ENCODE measurements at places on chromosomes 4 and X.

GRCh38 chr4:55931043-55931442, 17.7 kb upstream of the CEP135 start:
- no peak for DNase-seq

DNA sequence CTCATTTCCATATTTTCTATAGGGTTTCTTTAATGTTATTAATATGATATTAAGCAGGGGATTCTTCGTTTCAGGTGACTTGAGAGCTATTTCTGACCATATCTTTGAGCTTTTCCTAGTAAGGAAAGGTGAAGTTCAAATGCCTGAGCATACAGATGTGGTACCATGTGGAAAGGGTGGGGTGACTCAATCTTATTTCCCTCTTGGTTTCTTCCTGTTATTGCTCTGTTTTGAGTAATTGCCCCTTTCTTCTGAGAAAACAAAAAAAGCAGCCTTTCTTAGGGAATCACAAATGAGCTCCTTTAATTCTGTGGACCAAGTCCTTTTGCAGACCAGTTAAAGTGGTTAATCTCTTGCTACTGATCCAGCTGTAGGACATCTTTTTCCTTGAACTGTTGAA, 41.0 kb upstream of the AGA start:
- no peak for DNase-seq

GRCh38 chr4:105234582-105234981, 87.9 kb downstream of the TET2 start:
- DNase-seq, result no peak

- DNase-seq, result no peak
Measured at GRCh38 chr4:156643826-156644225, 327.8 kb downstream of the PDGFC start.
